Stomach (tissue), 19 donors: ENCODE measurements at places on chromosomes 3 and 15. TPM values are rescaled to one million over a fixed set of nuclear protein-coding genes. Genes with fewer than 3 reads are reported as not detected.

DNA sequence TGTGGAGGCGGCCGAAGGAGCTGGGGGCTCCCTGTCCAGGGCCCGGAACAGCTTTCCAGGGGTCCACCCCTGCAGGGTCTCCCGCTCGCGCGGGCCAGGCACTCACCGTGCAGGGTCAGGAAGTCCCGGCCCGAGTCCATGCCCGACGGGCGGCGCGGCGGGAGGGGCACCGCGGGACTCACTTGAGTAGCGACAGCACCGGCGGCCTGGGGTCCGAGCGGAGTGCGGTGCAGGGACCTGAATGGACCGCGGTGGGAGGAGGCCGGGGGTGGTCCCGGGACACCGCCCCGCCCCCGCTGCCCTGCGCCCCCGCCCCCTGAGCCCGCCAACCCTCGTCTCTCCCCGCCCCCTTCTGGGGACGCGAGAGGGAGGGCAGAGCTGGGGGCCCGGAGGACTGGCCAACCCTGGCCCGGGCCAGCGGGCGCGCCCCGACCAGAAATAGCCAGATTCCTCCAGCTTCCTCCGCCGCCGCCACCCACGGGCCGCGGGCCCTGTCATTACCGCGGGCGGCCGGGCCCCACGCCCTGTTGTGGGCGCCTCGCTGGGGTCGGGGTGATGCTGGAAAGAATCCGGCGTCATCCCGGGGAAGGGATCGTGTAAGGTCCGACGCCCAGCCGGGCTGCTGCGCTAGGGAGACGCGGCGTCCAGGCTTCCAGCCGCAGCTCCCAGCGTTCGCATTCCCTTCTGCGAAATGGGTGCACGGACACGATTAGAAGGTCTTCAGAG, at the start of gene PLCD1:
Gene PLCD1, minus strand, starts transcription at position 243 of the 726 bp plus-strand sequence. Its CDS starts 103 bp downstream, at position 140.
- peak within 1 kb of the TSS; percentile 57 for H3K4me3 ChIP-seq
- peaks cover 42% of the 10 kb centered on the region for H3K4me1 ChIP-seq
- no peaks in the 10 kb centered on the region for H3K36me3 ChIP-seq
- H3K27me3 ChIP-seq: peaks cover 23% of the 10 kb centered on the region

DNA sequence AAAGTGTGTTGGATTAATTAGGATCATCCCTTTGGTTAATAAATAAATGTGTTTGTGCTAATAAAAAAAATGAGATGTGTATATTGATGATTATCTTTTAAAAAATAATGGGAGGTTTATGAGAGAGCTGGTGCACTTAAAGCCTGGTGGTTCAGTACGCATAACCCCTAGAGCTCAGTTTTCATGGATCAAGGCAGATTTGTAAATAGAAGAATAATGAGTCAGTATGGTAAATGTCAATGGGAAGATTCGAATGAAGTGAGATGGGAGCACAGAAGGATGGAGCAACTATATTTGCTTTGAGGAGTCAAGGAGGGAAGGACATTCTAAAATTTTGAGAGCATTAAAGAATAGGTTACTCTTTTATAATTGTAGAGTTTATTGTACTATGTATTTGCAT, 35.4 kb downstream of the AKAP13 start:
- no peaks in the 10 kb centered on the region for H3K27me3 ChIP-seq
- H3K36me3 ChIP-seq: no peaks in the 10 kb centered on the region
- H3K4me1 ChIP-seq: peaks cover 54% of the 10 kb centered on the region
- no peak overlapping the region for H3K4me3 ChIP-seq

DNA sequence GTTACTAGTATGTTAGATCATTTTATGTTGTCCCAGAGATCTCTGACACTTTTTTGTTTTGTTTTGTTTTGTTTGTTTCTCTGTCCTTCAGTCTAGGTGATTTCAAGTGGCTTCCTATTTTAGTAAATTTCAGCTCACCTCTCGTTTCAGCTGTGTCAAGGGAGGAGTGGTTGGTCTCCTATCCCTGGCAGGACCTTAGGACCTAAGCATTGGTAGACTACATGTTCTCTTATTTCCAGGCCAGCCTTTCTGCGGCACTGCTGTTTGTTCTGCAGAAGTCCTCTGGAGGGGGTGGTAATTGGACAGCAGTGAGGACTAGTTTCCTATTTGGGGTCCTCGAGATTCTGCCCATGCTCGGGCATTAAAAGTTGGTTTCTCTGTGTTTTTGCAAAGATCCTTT, 31.8 kb downstream of the MGA start:
- peaks cover 7% of the 10 kb centered on the region for H3K4me1 ChIP-seq
- H3K27ac ChIP-seq: no peak overlapping the region
- no peak for DNase-seq

- peaks cover 10% of the 10 kb centered on the region for H3K36me3 ChIP-seq
- H3K27ac ChIP-seq: no peak overlapping the region
- no peak for DNase-seq
Observed at GRCh38 chr3:177015881-177016280, 181.4 kb downstream of the TBL1XR1 start.

DNA sequence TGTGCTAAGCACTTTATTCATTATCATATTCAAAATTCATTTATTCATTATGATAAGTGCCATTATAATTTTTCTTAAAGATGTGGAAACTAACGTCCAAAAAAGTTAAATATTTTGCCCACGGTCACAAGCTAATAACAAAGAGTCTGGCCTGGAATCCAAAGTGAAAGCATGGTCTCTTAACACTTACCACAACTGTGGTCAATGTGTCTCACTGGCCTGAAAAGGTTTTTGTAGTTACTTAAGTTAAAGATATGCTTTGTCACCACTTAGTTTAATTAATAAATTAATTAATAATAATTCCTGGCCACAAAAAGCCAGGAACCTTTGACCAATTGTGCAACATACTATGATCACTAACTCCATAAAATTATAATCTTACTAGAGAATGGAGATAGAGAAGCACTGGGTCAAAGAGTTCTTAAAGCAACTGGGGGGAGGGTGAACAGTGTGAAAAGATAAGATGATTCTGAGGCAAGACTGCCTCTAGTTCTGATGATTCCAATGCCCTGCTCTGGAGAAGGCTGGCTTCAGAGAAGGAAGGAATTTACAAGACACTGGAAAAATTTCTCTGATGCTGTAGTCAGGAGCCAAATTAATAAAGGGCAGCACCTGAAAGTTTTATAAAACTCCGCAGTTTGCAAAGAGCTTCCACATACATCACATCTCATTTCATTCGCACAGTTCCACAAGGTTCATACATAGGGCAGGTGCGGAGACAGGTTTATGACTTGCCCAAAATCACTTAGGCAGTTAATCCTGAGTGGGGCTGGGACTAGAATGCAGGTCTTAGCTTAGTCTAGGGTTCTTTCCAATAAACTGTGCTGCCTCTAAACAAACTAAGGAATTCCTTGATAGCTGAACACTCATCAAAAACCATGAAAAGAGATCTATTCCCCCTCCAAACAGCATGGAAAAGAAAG, 32.5 kb downstream of the NPTN start:
- no peaks in the 10 kb centered on the region for H3K36me3 ChIP-seq
- H3K4me3 ChIP-seq: no peak overlapping the region
- H3K4me1 ChIP-seq: peaks cover 80% of the 10 kb centered on the region
- no peak for DNase-seq
- H3K27me3 ChIP-seq: no peaks in the 10 kb centered on the region
- peak overlapping the region; percentile 67 for H3K27ac ChIP-seq

- no peak overlapping the region for H3K4me3 ChIP-seq
- no peaks in the 10 kb centered on the region for H3K27me3 ChIP-seq
- peaks cover 34% of the 10 kb centered on the region for H3K4me1 ChIP-seq
- no peaks in the 10 kb centered on the region for H3K36me3 ChIP-seq
- H3K27ac ChIP-seq: no peak overlapping the region
Observed at GRCh38 chr15:70710714-70711113, 52.6 kb downstream of the UACA start.

- peaks cover 11% of the 10 kb centered on the region for H3K4me1 ChIP-seq
- no peaks in the 10 kb centered on the region for H3K36me3 ChIP-seq
- H3K27ac ChIP-seq: peak overlapping the region; percentile 89
- no peaks in the 10 kb centered on the region for H3K27me3 ChIP-seq
Observed at GRCh38 chr3:171456765-171457606, 3.2 kb downstream of the TNIK start.

DNA sequence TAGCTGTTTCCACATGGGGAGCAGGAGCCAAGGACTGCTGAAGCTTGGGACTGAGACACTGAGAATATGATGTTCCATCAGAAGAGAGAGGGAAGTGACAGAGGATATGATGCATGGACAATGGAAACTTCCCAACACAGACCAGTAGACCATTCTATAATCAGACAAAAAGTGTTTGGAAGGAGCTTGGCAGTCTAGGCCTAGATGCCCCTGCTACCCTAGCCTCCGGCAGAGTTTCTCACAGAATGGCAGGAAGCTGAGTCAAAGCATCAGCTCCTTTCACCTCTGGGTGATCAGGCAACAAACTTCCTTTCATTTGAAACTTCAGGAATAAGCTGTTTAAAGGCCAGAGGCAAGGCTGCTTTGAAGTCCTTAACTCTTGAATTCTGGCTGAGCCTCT, 222.0 kb downstream of the NEK10 start:
- no peak for DNase-seq
- no peaks in the 10 kb centered on the region for H3K36me3 ChIP-seq
- no peaks in the 10 kb centered on the region for H3K27me3 ChIP-seq
- H3K4me3 ChIP-seq: no peak overlapping the region
- no peak overlapping the region for H3K27ac ChIP-seq

DNA sequence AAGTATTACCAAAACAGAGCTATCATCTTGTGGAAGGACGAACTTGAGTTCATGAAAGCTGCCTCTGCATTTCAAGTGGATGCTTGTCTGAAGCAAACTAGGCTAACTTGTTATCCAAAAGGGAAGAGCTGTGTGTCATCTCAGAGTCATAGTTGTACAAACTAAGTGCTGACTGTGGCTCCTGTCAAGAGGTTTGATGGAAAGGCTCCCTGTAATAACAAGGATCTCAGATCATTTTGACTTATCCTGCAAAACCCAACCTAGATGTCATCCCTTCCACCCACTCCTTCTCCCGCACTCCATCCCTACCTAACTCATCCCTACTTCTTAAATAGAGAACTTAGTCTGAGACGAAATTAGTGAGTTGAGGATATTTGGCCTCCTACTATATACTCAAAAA, 110.8 kb downstream of the NR2E3 start:
- H3K4me3 ChIP-seq: no peak overlapping the region
- no peak for DNase-seq
- H3K4me1 ChIP-seq: no peaks in the 10 kb centered on the region
- no peak overlapping the region for H3K27ac ChIP-seq
- no peaks in the 10 kb centered on the region for H3K27me3 ChIP-seq
- no peaks in the 10 kb centered on the region for H3K36me3 ChIP-seq

- no peak overlapping the region for H3K27ac ChIP-seq
- H3K27me3 ChIP-seq: no peaks in the 10 kb centered on the region
- no peaks in the 10 kb centered on the region for H3K36me3 ChIP-seq
- H3K4me1 ChIP-seq: peaks cover 12% of the 10 kb centered on the region
- no peak overlapping the region for H3K4me3 ChIP-seq
- DNase-seq: no peak
Observed at GRCh38 chr15:39667382-39668127, 86.7 kb downstream of the THBS1 start.

- peaks cover 6% of the 10 kb centered on the region for H3K4me1 ChIP-seq
- DNase-seq: peak; percentile 80
- no peak overlapping the region for H3K4me3 ChIP-seq
- no peak overlapping the region for H3K27ac ChIP-seq
- H3K36me3 ChIP-seq: no peaks in the 10 kb centered on the region
Observed at GRCh38 chr3:8052659-8053058, 449.0 kb upstream of the LMCD1 start.

DNA sequence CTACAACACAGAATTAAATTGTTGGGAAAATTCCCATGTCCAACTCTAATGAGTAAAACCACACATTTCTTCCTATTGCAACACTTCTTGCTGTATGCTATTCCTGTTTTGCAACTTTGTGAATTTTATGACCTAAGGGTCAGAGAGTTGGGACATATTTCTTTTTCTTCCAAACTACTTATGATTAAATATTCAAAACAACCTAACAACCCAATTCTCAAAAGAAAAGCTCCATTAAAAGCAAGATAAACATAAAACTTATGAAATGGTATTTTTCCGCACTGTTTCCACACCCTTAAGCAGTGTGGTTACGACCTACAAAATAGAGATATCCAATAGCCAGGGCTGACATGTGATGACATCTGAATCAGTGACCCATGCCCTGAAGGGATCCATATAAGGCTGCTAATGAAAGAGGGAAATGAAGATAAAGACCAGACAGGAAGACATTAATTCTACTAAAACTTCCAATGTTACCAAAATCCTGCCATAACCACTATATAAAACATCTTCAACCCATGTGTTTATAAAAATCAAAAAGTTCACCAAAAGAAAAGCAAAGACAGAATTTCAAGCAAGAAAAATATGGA, 45.6 kb downstream of the DMXL2 start:
- no peak overlapping the region for H3K4me3 ChIP-seq
- peaks cover 6% of the 10 kb centered on the region for H3K4me1 ChIP-seq
- H3K36me3 ChIP-seq: no peaks in the 10 kb centered on the region
- no peaks in the 10 kb centered on the region for H3K27me3 ChIP-seq
- peak; percentile 15 for DNase-seq

- H3K36me3 ChIP-seq: no peaks in the 10 kb centered on the region
- H3K4me3 ChIP-seq: no peak overlapping the region
- peaks cover 16% of the 10 kb centered on the region for H3K4me1 ChIP-seq
- no peak overlapping the region for H3K27ac ChIP-seq
- no peaks in the 10 kb centered on the region for H3K27me3 ChIP-seq
- DNase-seq: no peak
Observed at GRCh38 chr15:68435966-68436365, 4.0 kb upstream of the ITGA11 start.

DNA sequence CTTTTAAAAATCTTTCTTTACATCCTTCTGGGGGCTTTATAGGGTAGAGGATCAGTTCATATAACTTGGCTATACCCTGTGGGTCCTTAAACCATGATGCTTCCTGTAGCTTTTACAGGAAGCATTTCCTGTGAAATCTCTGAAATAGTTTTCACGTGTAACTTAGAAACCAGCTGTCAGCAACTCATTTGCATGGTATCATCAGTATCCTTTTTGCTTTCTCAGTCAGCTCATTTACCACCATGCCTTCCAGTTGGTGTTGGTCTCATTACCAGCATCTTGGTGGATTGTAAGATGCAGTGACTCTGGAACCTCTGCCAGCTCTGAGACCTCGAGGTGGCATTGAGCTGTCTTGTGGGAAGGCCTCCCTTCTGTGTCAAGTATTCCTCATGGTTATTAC, 96.7 kb upstream of the MYZAP start:
- no peaks in the 10 kb centered on the region for H3K36me3 ChIP-seq
- peaks cover 52% of the 10 kb centered on the region for H3K4me1 ChIP-seq

GRCh38 chr3:8517487-8517886, 15.9 kb downstream of the LMCD1 start:
- H3K27ac ChIP-seq: no peak overlapping the region
- H3K4me1 ChIP-seq: peaks cover 6% of the 10 kb centered on the region
- H3K36me3 ChIP-seq: no peaks in the 10 kb centered on the region
- no peak for DNase-seq

The GPR62 gene
- polyA plus RNA-seq: 0.25 TPM

The AMOTL2 gene
- 16.6 TPM for polyA plus RNA-seq

The GOLGA8H gene
- 0.13 TPM for polyA plus RNA-seq

The POLQ gene
- 0.15 TPM for polyA plus RNA-seq

The SPATA12 gene
- 0.05 TPM for polyA plus RNA-seq

The FBXO40 gene
- polyA plus RNA-seq: not detected

The CYP11A1 gene
- polyA plus RNA-seq: 10.2 TPM

The ST8SIA2 gene
- polyA plus RNA-seq: not detected

The GOLGA8T gene
- not detected for polyA plus RNA-seq

The ARL14 gene
- polyA plus RNA-seq: 181 TPM

The FANCD2 gene
- polyA plus RNA-seq: 5.3 TPM

The ZBTB20 gene
- 1.6 TPM for polyA plus RNA-seq

The GATM gene
- polyA plus RNA-seq: 22.6 TPM

The TMEM207 gene
- polyA plus RNA-seq: not detected
